ENCODE measurements at places on chromosomes 16 and 17.

- no peak for DNase-seq
These were observed 928.7 kb upstream of the SOX9 start for GRCh38 chr17:71192039-71192555.

GRCh38 chr16:26951950-26952349, 114.8 kb upstream of the C16orf82 start:
- DNase-seq, result no peak

DNA sequence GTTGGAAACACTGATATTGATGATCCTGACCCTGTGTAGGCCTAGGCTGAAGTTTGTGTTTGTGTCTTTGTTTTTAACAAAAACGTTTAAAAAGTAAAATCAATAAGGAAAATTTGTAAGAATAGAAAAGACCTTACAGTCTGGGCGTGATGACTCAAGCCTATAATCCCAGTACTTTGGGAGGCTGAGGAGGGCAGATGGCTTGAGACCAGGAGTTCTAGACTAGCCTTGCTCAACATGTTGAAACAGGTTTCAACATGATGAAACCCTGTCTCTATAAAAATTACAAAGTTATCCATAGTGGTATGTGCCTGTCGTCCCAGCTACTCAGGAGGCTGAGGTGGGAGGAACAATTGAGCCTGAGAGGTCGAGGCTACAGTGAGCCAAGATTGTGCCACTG, 18.3 kb upstream of the TOM1L1 start:
- no peak for DNase-seq

- DNase-seq, result no peak
These were observed 4.2 kb downstream of the CCDC200 start for GRCh38 chr17:43224146-43224705.

DNA sequence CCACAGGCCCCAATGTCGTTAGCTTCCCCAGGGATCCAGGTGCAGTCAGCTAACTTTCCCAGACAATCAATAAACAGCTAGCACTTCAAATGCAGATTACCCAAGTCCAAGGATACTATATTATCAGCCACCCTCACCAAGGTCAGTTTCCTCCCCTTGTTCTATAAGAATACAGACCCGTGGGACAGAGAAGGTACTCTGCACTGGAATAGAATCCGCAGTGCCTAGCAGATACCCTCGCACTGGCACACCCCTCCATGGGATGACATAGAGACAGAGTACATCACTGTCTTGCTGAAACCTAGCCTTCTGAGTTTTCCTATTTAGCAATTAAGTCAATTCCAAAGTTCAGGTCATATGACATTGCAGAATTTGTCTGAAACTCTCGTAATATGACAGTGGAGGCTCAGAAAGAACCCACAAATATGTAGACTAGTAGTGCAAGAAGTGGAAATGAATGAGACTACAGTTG, 40.0 kb upstream of the ABCA10 start:
- no peak for DNase-seq

DNA sequence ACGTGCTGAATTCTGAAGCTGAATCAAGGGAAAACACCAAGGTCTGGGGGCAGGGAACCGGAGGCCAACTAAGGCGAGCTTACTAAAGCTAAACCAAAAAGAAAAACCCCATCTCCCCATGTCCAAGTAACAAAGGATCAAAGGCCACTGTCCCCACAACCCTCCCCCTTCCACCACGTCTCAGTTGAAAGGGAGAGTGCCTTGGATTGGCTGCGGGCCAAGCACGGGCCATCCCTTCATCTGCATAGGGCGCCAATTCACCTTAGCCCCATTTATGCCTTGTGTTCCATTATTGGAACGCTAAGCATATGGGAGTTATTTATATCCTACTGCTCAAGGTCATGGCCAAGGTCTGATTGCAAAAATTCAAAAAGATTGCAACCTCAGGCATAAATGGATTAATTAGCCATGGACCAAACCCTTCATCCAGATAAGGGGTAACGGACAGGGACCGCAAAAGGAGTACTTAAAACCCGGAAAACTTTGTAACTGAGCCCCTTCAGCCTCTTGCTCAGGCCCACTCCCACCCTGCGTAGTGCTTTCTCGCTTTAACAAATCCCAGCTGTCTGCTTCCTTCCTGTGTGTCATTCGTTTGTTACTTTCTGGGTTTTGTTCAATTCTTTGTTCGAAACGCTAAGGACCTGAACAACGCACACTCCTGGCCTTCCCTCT, 740 bp upstream of the ATP6V0D1 start:
- DNase-seq, result no peak

- DNase-seq, result no peak
These were observed 76.1 kb upstream of the IRX3 start for GRCh38 chr16:54362591-54363206.

- no peak for DNase-seq
These were observed 25.0 kb downstream of the KATNB1 start for GRCh38 chr16:57760357-57761160.

GRCh38 chr16:82509691-82510430, 116.9 kb upstream of the CDH13 start:
- no peak for DNase-seq

- DNase-seq, result no peak
These were observed 98.2 kb downstream of the HS3ST3A1 start for GRCh38 chr17:13503526-13503925.

- no peak for DNase-seq
These were observed 70.0 kb upstream of the NKD1 start for GRCh38 chr16:50478075-50478772.

GRCh38 chr17:53134548-53134947, 688.2 kb upstream of the KIF2B start:
- no peak for DNase-seq

GRCh38 chr17:340074-340473, 12.5 kb downstream of the RPH3AL start:
- DNase-seq, result no peak

- DNase-seq, result no peak
These were observed 13.2 kb downstream of the LSM12 start for GRCh38 chr17:44053125-44053872.

DNA sequence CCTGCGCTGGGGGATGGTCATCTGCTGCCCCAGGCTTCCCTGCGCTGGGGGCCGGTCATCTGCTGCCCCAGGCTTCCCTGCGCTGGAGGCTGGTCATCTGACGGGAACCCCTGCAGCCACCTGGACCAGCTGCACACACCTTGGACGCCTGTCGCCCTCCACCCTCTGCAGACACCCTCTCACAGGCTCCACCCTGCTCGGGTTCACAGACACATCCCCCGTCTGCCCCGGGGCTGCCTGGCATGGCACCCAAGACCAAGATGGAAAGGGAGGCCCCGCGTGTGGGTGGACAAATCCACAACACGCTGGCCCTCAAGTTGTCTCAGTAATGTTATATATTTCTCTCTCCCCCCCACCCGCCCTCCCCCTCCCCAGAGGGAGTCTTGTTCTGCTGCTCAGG, 89.6 kb downstream of the ANKRD11 start:
- no peak for DNase-seq

GRCh38 chr16:30787613-30788378, 791 bp upstream of the ZNF629 start:
- DNase-seq, result no peak

GRCh38 chr17:10761281-10761680, 31.5 kb upstream of the TMEM220 start:
- DNase-seq, result no peak

DNA sequence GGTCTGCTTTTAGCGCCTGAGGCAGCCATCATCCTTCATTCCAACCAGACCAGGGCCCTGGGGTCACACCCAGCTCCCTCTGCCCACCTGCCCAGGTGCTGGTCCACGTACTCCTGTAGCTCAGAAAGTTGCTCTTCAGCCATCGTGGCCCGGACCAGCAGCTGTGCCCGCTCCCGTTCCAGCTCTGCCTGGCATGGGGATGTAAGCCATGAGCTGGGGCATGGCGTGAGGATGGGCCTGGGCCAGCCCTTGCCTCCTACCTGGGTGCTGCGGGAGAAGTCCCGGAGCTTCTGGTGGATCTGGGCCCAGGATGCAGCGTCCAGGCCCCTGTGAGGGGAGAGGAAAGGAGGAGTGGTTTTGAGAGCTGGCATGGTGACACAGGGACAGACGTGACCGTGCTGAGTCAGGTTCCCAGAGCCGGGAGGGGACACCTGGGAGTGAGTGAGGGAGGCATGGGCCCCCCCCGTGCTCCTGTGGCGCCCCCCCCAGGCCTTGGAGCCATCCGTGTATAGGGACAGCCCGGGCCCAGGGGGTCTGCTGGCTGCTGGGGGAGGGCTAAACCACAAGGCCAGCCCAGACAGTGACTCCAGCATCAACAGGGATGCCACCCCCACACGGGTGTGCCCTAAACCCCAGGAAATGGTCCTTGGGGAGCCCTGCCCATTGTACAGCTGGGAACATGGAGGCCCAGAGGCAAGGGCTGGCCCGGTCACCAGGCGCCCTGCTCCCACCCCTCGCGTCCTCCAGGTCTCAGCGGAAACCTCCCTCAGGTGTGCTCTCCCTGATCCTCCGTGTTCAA, 2.1 kb downstream of the ANTKMT start:
- DNase-seq, result no peak

- DNase-seq, result no peak
These were observed 12.5 kb downstream of the ZNF276 start for GRCh38 chr16:89733792-89734191.

GRCh38 chr16:11258553-11259492, 2.8 kb upstream of the SOCS1 start:
- DNase-seq, result no peak

GRCh38 chr17:47969930-47970724, 786 bp upstream of the CDK5RAP3 start:
- DNase-seq, result no peak

GRCh38 chr16:777826-778225, 10.4 kb downstream of the RPUSD1 start:
- DNase-seq, result no peak

Data from HS-27A (cell line).